NCI-H446 (cell line): ENCODE measurements at places on chromosomes 5 and 9.
A peak's percentile ranks its signal among the peaks of the same experiment; 100 is the strongest.

DNA sequence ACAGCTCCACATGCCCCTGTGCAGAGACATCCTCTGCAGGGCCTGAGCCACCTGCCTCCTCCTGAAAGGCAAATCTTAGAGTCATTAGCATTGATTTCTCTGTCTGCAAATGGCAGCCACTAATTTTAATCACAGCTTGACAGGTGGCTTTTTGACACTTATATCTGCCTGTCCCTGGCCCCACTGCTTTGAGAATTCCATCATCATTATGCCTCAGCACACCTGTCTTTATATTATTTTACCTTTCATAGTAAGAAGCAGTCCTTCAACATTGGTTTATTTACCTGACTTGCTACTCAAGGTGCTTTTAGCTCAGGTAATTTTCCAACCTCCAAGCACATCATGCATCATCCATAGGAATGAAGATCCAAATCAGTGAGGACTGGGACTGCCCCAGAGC, 451.3 kb downstream of the MTRR start:
- DNase-seq, result no peak

DNA sequence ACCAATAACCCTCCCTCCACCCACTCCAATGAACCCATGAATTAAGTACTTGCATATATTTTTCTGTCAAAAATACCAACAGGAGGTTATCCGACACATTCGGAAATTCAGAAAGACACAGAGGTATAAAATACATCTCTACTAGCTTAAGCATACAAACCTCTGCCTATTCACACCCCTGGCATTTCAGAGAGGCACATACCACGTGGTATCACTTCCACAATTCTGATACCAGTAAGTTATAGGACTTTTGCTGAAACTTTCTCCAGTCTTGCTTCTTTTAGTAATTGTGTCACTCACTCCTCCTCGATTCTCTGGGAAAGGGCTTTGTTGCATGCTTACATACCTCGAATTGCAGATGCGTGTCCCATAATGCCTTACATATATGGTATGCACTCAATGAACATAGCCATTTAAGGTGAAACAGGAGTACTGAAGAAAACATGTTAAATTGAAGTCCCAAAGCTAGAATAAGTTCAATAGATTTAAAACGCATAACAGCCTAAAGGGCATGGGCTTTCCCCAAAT, 58.1 kb downstream of the TLE1 start:
- no peak for DNase-seq

GRCh38 chr9:2341126-2341525, 280.5 kb upstream of the VLDLR start:
- no peak for DNase-seq

- DNase-seq, result no peak
Observed at GRCh38 chr5:104652271-104652861, 1089.8 kb upstream of the NUDT12 start.

GRCh38 chr9:13810510-13810909, 503.4 kb downstream of the NFIB start:
- DNase-seq, result no peak

- peak; percentile 34 for DNase-seq
Observed at GRCh38 chr5:82164176-82164976, 113.8 kb downstream of the RPS23 start.

DNA sequence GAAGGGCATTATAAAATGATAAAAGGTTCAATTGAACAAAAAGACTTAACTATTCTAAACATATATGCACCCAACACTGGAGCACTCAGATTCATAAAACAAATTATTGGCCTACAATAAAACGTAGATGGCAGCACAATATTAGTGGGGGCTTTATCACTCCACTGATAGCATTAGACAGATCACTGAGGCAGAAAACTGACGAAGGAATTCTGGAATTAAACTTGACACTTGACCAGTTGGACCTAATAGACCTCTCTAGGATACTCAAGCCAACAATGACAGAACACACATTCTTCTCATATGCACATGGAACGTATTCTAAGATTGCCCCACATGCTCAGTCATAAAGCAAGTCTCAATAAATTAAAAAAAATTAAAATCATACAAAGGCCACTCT, 18.4 kb upstream of the C9orf72 start:
- DNase-seq, result no peak

DNA sequence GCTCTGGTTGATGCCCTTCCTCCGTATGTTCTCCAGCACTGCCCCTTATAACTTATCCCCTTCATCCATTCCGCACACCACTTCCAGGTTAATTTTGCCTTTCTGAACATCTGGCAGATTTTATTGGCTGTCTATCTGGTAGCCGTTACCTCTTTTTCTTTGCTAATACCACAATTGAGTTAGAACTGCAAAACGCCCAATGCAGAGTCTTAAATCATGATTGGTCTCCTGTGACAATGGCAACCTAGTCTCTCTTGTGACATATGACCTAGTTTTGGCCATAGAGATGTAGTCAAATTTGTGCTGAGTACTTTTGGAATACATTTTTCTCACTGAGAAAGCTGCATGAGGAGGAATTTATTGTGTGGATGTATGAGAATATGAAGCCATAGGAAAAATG, 365.7 kb upstream of the PRR16 start:
- DNase-seq, result no peak

GRCh38 chr9:115170358-115171073, 52.6 kb upstream of the TNC start:
- DNase-seq, result no peak

GRCh38 chr9:83996126-83996525, 15.5 kb downstream of the RMI1 start:
- no peak for DNase-seq

- no peak for DNase-seq
Observed at GRCh38 chr9:131546336-131547084, 1.2 kb downstream of the PRRT1B start.

- DNase-seq, result no peak
Observed at GRCh38 chr9:4838189-4838546, 45.4 kb downstream of the RCL1 start.

GRCh38 chr9:34403554-34404380, 27.1 kb upstream of the MYORG start:
- peak; percentile 81 for DNase-seq

DNA sequence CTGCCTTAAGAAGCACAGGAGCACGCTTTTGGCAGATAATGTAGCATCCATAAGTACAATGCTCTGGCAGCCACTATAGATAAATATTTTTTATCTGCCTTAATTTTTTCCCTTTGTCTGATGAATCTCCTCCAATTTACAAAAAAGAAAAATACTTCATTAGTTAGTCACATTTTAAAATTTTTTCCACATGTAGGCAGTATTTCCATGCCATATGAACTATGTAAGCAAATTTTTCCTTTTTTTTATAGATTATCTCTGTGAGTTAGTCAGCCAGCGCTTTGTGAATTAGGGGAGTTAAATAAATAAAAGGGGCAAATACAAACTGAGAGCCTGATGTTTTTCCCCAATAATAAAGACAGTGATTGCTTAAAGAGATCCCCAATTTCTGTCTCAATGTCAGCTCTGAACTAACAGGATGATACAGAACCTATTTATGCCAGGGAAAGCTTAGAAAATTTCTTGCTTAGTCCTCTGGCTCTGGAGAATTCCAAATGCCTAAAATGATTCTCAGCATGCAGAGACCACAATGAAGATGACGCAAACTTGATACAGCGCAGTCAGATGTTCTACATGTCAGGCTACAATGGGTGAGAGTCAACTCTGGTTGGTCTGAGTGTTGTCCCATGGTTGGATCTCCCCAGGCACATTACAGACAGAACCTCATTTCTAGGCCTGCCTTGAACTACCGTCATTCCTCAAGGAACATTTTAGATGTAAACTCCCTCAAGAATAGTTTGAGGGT, 390.4 kb upstream of the CDH6 start:
- DNase-seq, result no peak

DNA sequence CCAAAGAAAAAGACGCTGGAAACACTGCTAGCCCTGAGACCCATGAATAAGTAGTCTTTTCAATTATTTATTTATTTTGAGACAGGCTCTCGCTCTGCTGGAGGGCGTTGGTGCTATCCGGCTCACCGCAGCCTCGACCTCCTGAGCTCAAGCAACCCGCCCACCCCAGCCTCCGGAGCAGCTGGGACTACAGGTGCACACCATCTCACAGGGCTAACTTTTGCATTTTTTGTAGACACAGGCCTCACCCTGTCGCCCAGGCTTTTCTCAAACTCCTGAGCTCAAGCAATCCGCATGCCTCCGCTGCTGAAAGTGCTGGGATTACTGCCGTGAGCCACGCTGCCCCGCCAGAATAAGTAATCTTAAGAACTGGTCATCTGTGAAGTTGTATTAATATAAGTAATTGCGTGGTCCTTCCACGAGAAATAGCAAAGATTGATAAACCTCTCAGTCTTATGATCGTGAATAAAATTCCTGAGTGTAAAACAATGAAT, 1.6 kb downstream of the ANXA2R start:
- DNase-seq, result no peak

GRCh38 chr5:139524446-139524845, 36.7 kb upstream of the UBE2D2 start:
- no peak for DNase-seq

- no peak for DNase-seq
Observed at GRCh38 chr5:42749020-42749419, 7.6 kb upstream of the CCDC152 start.

GRCh38 chr5:78109891-78110324, 184.6 kb downstream of the AP3B1 start:
- DNase-seq, result no peak

DNA sequence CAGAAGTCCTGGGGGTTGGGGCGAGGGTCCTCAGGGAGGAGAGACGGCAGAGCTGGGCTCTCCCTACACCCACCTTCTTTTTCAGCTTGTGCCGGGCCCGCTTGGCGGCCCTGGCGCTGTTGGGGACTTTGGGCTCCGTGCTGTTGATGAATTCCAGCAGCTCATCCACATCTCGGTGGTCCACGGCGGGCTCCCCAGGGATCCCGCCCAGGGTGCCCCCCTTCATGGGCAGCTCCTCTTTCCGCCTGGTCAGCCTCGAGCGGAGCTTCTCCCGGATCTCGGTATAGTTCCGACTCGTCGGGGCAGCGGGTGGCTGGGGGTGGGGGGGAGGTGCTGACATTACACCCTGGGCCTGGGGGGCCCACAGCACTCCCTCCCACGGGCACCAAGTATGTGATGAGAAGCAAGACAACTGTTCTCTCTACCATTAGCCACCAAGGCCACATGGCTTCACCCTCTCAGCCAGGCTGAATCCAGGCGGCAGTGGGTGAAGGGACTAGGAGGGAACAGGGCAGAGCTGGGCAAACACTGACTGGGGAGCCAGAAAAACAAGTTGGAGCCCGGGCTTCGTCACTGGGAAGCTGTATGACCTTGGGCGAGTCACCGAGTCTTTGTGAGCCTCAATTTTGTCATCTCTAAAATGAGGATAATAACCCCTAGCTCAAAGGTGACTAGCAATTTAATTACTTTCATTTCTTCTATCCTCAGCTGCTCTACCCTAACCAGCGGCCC, 14.6 kb upstream of the DDX41 start:
- DNase-seq, result no peak

GRCh38 chr5:177967221-177967887, 28.7 kb downstream of the PROP1 start:
- no peak for DNase-seq

GRCh38 chr5:136164226-136164625, 28.7 kb downstream of the SMIM32 start:
- no peak for DNase-seq

GRCh38 chr5:142495531-142495930, 170.7 kb upstream of the SPRY4 start:
- no peak for DNase-seq
